Stimulated activated CD8-positive, alpha-beta memory T cell treated with anti-CD3 and anti-CD28 coated beads, Interleukin-15, amount 100 ng/mL, for 48 hours (primary cell): ENCODE measurements at places on chromosomes 12 and 14.

- no peak for DNase-seq
These were observed 105.4 kb downstream of the CRACR2A start for GRCh38 chr12:3647504-3647903.

DNA sequence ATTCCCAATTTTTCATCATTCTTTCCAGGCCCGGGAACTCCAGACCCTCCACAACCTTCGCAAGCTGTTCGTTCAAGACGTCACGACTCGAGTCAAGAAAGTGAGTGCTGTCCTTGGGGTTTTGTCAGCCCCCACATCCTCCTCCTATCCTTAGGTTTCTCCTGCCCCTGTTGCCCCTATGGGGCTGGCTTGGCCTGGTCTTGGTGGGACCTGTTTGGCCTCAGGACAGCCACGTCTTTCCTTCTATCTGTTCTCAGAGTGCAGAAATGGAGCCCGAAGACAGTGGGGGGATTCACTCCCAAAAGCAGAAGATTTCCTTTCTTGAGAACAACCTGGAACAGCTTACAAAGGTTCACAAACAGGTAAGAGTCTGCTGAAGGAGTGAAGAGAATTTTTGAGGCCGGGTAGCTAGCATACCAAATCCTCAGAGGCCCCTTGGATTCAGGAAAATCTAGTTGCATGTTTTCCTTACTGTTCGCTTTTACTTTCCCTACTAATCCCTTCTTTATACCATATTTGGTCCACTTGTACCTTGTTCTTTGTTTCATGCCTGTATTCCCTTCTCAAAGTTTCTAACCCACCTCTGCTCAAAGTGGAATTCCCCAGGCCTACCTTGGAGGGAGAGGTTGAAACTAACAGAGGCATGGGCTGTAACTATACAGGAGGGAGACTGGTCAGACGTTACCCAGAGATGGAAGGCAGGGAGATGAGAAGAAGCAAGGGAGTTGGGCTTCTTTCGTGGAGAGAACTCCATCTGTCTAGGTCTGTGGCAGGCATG lies 12.8 kb upstream of the PIP4K2C start:
- DNase-seq = no peak

- DNase-seq = no peak
These were observed 20.9 kb downstream of the SYNE3 start for GRCh38 chr14:95495538-95496025.

- no peak for DNase-seq
These were observed 103.5 kb upstream of the PLEKHA5 start for GRCh38 chr12:19026034-19026433.

DNA sequence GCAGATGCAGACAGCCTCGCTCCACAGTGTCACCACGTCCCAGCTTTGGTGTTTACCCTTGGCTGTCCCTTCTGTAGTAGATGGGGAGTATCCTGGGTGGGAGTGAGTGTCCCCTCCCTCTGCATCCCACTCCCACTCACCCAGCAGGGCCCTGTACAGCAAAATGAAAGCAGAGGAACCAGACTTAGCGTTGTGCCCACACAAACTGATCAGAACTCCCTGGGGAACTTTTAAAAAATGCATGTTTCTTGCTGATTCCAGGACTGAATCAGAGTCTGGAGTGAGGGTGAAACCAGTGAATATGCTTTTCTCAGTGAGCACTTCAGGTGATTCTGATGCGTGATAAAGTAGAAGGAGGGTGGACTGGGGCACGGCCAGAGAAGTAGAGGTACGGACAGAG lies 2.9 kb downstream of the ACVRL1 start:
- DNase-seq = no peak
